ENCODE measurements at places on chromosomes 12 and 14.

DNA sequence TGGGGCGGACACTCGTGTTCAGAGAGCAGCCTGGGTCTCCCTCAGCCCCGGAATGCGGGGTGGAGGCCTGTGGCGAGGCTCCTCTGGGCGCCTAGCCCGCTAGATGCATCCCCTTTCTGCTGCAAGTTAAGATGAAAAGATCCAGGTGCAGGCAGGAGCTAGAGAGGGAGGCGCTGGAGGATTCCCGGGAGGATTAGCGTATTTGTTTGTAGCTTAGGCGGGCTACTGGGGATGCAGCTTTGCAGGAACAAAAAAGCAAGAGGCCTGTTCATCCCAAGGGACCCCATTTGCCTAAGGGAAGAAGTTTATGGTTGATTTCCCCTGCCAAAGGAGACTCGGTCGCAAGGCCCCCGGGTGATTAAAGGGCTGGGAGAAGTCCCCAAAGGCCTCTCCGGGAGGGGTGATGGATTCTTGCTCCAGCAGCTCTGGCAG lies 824 bp downstream of the CCDC177 start:
- DNase-seq, result no peak

DNA sequence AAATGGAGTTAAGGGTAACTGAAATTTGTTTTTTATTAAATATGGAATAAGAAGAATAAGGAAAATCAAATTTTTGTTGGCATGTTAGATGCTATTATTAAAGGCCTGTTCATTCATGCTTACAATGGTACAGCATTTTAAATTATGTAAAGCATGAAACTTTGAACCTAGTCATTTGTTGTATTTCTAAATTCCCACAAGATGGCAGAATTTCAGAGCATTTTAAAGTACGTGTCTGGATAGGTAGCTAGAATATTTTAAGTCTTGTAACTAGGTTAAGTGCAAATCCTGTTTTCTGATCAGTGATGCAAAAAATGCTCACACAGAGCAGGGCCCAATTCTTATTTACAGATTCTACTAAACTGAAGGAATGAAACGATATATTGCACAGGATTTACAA lies 585.6 kb upstream of the MIS18BP1 start:
- DNase-seq, result no peak

- no peak for DNase-seq
Measured at GRCh38 chr14:100735271-100735670, 8.6 kb downstream of the DLK1 start.

DNA sequence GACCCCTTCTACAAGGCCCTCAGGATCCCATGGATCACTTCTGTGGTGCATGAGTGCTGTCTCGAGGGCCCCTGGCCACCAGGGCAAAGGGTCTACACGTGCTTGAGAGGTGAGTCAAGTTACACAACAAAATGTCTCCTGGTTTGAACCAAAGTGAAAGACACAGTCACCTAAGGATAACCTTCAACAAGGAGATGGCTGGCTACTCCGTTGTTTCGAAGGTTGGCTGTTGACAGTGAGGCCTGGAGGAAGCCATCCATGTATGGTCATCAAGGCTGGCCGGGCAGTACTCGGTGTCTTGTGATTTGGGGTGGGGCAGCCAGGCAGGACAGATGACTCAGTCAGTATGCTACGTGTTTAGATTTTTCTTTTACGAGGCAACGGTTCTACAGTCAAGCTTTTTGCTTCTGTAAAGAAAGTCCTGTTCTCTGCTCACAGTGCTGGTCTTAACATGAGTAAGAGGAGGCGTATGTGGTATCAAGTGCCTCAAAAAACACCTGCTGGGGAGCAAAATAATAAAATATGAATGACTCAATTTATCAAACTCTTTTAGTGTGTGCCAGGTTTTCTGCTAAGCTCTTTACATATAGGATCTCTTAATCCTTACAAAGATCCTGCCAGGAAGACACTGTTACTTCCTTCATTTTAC lies 18.0 kb upstream of the NT5DC3 start:
- DNase-seq, result no peak

- no peak for DNase-seq
Measured at GRCh38 chr12:96906498-96906848, 584 bp upstream of the NEDD1 start.

DNA sequence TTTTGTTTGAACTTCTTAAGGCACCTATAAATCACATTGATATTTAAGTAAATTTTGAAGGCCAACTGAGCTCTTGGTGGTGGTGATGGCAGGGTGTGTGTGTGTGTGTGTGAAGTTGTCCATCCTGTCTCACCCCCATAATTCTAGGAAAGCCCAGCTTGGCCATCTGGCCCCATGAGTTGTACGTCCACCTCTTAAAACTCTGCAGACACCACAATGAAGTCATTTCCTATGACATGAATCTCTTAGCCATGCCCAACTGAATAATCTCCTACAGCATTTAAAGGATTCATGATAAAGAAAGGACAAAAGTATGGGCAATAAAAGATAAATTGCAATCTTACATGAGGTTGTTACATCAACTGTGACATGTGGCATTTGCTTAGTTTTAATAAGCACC lies 123.4 kb downstream of the TTC7B start:
- no peak for DNase-seq

GRCh38 chr14:105471297-105471821 lies 3.3 kb upstream of the CRIP2 start:
- DNase-seq, result no peak

- peak; percentile 68 for DNase-seq
Measured at GRCh38 chr12:51972849-51973273, 21.4 kb downstream of the ACVR1B start.

Data from T-cell (primary cell).